Mucosa of descending colon (tissue), 3 donors: ENCODE measurements at places on chromosomes 6 and 20.

DNA sequence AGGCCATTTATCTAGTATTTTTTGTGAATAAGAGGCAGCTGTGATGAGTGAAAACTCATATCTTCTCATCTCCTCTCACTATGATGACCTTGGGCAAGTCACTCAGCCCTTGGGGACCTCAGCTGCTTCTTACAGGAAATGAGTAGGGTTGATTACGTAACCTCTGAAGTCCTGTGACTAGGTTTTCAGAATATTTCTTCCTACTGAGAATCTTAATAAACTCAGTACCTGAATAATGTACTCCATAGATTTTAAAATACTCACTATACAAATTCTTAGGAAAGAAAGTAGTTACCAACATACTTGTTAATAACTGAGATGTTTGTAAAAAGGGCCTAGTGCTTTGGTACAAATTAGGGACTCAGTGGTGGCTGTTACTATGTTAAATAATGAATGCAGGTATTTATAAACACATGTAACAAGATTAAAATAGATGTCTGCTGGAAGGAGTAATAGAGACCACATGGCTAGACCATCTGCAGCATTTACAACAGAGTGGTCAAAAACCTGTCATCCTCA is 60.9 kb downstream of the RPRD1B start:
- no peak for DNase-seq

DNA sequence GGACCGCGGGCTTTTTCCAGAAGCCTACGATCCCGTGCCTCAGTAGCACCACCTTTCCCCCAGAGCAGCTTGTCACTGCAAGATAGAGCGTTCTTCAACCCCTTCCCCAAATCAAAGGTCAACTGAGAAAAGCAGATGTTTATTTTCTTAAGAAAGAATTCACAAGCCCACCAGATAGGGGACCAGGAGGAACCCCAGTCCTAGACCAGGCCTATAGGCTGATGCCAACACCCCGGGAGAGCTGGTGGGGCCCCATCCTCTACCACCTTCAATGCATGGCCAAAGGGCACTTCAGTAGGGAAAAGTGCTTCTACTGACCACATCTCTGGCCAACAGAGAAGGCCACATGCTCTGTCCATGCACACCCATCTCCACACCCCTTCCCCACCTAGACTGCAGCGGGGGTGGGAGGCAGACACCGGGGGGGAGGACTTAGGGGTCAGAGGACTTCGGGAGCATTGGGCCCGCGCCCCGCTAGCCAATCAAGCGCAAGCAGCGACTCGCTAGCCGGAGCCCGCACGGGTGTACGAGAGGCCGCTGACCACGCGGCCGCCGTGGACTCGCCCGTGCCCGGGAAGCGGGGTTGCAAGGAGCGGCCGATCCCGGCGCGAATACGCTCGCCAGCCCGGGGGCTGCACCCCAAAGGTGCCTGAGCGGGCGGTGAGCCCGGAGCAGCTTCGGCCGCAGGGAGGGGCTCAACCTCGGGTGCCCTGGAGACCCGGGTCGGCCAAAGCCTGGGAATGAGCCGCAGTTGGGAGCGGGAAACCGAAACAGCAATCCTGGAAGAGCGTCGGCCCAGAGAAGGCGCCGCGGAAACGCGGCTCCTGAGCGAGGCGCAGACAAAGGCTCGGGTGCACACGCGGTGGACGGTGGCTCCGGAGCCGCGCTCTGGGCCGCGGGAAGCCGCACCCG is 2.8 kb downstream of the PDE10A start:
- no peak for DNase-seq

DNA sequence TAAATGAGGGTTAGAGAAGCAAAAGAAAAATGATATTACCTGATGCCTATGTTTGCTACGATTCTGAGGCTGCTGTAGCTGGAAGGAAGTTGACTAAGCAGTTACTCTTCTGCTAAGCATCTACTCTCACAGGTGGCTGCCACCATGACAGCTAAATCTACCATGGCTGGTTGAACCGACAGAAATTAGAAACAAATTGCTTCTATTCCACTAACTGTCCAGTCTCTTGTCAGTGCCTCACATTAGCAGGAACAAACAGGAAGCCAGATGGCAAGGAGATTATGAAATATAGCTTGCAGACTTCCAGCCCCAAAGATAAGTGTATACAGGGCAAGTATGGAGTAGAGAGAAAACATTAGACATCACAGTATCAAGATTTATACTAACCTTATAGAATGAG is 59.4 kb upstream of the TMEM200A start:
- DNase-seq: no peak

DNA sequence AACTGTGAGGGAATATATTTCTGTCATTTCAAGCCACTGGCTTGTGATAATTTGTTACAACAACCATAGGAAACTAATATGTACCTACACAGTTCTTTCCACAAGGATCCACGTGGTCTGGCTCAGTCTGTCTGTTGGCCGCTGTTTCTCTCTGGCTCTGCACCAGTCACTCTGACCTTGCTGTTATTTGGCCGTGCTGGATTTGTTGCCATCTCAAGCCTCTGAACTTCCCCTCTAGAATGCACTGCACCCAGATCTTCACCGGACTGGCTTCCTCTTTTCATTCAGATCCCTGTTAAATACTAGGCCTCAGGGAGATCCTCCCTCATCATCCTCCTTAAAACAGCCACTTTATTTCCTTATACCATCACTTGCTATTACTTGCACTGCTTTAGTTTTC is 446.8 kb downstream of the TFAP2B start:
- DNase-seq: peak; percentile 2

DNA sequence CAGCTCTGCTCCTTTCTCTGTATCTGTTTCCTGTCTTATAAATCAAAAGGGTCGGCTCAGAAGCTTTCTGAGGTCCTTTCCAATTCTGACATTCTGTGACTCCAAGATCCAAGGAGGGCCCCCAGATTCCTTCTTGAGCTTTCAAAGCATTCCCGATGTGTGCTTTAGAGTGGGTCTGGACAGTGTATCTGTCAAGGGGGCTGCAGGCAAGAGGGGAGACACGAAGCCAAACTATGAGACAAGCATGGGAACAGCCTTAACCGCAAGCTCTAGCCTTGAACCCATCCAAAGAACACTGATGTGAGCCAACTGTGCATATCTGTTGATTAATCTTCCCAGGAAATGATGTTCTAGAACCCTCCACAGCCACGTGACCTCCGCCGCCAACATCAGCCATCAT is 73.8 kb downstream of the TSHZ2 start:
- DNase-seq: no peak

GRCh38 chr20:48921168-48921882 is at the start of gene ARFGEF2:
Gene ARFGEF2 (plus strand): TSS chr20:48921711. CDS start chr20:48921890, 179 bp downstream.
- peak; percentile 95 for DNase-seq

GRCh38 chr6:128570680-128571063 is 50.3 kb upstream of the PTPRK start:
- no peak for DNase-seq

- peak; percentile 61 for DNase-seq
Measured at GRCh38 chr6:154156135-154156896, 117.3 kb downstream of the OPRM1 start.

DNA sequence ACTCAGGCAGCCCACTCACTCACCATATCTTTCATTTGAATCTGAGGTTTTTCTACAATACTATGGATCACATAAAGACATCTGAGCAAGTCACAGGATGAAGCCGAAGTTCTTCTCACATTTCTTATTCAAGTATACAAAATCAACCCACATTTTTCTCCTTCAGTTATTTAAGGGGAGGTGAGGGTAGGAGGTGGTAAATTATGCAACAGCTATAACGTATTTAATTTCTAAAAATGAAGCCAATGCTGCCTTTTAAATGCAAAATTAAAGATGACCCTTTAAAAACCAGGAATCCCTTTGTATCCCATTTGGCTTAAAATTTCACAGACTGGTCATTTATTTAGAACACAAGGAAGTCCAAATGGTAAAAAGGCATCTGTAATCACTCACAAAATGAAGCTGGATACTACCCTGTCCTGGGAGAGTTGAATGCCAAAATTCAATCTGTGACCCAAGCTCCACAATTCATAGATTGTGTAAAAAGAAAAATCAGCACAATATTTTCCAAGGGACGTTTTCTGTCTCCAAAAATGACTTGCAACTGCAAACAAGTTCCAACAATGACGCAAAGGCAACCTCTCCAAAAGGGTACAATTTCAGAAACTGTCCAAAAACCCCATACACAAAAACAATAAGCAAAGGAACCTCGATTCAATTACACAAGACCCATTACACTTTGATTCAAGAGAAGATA is 48.8 kb downstream of the EPB41L2 start:
- no peak for DNase-seq
